Activated CD4-positive, CD25-positive, alpha-beta regulatory T cell (primary cell): ENCODE measurements at places on chromosomes 5 and 9.

- no peak for DNase-seq
Observed at GRCh38 chr5:123046222-123046621, 9.7 kb upstream of the PPIC start.

DNA sequence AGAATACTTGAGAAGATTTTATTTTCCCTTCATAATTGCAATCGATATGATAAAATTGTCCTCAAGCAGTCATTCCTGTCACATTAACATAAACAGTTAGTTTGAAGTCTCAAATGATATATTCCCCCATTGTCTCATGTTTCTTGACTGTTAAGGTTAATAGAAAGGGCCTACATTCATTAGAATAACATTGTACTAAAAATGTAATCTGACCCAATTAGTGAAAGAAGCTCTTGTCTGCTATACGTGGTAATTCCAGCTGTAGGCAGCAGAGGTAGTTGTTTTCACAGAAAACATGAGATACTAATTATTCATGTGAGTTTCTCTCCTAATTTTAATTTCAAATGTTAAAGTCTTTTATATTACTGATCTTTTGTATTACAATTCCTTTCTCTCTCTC lies 25.9 kb upstream of the AP3B1 start:
- DNase-seq: no peak

DNA sequence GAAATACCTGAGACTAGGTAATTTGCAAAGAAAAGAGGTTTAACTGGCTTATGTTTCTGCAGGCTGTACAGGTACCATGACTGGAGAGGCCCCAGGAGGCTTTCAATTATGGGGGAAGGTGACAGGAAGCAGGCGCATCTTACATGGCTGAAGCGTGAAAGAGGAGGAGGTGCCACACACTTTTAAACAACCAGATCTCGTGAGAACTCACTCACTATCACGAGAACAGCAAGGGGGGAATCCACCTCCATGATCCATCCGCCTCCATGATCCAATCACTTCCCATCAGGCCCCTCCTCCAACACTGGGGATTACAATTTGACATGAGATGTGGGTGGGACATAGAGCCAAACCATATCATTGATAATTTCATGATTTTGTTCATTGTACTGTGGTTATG lies 2.5 kb upstream of the MED27 start:
- DNase-seq: no peak

DNA sequence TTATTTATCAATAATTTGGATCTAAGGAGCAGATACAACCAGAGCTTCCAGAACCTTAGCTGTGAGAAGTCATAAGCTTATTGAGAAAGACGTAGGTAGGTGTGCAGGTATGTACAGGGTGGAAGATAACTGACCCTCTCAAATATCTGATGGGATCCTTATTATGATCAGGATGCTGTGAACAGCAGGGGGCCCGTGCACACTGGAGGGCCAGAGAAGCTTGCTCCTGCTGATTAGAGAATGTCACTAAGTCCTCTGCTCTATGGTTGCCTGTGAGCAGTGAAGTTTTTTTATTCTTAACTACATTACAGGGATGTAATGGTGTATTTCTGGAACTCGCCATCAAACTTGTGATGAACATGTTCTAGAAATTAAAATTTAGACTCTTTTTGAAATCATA lies 108.9 kb upstream of the POU5F2 start:
- DNase-seq: no peak

GRCh38 chr5:25568989-25569625 lies 924.3 kb upstream of the CDH10 start:
- no peak for DNase-seq

DNA sequence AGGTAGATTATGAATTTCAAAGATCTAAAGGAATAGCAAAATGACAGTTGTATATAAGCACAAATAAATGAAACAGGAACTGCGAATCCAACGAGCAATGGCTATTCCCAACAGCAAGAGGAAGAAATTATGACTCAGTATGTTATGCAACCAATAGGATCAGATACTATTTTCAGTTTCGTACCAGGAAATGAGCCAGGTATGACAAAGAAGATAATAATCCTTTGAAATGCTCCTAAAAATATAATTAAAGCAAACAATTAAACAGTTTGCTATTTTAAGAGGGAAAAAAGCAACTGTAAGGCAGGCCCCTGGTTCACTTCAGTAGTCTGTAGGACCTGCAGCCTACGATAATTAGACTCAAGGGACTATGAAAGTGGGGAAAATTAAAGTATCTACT lies 58.9 kb downstream of the AUH start:
- no peak for DNase-seq

- no peak for DNase-seq
Observed at GRCh38 chr5:10330511-10331230, 22.8 kb upstream of the MARCHF6 start.
